IPS-NIHi11 (cell line): ENCODE measurements at places on chromosomes 4 and X.

GRCh38 chr4:26715636-26716242, 131.9 kb downstream of the TBC1D19 start:
- DNase-seq, result no peak

GRCh38 chrX:9829308-9830267, 43.4 kb downstream of the SHROOM2 start:
- no peak for DNase-seq

DNA sequence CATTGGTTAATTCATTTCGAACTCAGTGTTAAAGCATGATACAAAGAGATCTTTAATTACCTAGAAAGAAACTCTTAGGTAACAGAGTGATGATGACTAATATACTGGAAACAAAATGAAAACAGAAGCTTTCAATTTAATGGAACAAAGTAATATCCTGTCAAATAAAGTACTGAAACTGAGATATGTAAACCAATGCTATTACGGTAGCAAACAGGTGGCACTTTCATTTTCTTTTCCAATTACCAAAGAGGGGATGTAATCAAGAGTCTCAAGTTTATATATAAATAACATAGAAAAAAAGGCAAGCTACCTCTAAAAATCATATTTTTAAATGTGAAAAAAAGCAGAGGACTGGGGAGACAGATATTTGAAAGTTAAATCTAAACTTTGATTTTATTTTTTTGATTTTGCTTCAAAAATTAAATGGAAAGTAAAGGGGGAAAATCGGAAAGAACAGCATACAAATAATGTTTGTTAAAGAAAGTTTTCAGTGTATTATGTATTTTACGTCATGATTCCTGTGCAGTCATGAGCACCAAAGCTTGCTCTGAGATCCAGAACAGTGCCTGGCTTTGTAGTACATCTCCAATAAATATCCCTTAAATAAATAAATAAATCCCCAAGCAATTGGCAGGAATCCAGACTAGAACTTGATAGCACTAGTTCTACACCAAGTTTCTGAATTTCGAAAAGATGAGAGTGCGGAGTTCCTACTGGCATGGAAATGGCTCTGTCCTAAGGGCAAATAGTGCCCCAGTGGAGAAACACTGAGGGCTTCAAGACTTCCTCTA, 25.0 kb upstream of the RAPGEF2 start:
- no peak for DNase-seq

- no peak for DNase-seq
Observed at GRCh38 chr4:30968926-30969325, 248.8 kb downstream of the PCDH7 start.

- DNase-seq, result no peak
Observed at GRCh38 chrX:11655282-11656015, 10.3 kb downstream of the ARHGAP6 start.

GRCh38 chr4:42637104-42637503, 19.8 kb downstream of the ATP8A1 start:
- DNase-seq, result no peak

GRCh38 chrX:102624105-102624504, 24.8 kb downstream of the ARMCX5 start:
- DNase-seq, result no peak

DNA sequence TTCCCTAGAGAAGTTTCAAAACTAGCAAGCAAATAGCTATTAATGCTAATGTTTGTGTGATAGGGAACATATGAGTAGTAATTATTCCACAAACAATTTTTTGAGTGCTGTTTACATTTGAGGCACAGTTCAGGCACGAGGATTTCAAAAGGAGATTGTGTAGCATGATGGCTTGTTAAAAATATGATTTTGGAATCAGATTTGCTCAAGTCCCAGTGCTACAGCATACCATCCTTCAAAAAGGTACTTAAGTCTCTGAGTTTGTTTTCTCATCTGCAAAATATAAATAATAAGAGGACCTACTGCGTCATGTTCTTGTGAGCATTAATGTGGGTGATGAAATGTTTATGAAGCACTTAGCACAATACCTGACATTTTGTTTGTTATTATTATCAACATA, 11.3 kb downstream of the TLR8 start:
- DNase-seq, result no peak
